ENCODE measurements at places on chromosomes 2 and 18.

GRCh38 chr2:23571527-23572282, 186.7 kb downstream of the KLHL29 start:
- DNase-seq: no peak

GRCh38 chr18:46333431-46334135, 229.4 kb downstream of the HAUS1 start:
- DNase-seq: no peak

- DNase-seq: no peak
Measured at GRCh38 chr2:85329181-85329651, 1.4 kb upstream of the TGOLN2 start.

GRCh38 chr18:59272891-59273758, at the start of gene RAX:
RAX (minus strand) TSS chr18:59273454; CDS start chr18:59273206, 248 bp downstream.
- DNase-seq: no peak

GRCh38 chr2:235095569-235095968, 143.8 kb downstream of the SH3BP4 start:
- DNase-seq: no peak

- DNase-seq: no peak
Measured at GRCh38 chr2:241112046-241112445, 10.0 kb upstream of the MTERF4 start.

DNA sequence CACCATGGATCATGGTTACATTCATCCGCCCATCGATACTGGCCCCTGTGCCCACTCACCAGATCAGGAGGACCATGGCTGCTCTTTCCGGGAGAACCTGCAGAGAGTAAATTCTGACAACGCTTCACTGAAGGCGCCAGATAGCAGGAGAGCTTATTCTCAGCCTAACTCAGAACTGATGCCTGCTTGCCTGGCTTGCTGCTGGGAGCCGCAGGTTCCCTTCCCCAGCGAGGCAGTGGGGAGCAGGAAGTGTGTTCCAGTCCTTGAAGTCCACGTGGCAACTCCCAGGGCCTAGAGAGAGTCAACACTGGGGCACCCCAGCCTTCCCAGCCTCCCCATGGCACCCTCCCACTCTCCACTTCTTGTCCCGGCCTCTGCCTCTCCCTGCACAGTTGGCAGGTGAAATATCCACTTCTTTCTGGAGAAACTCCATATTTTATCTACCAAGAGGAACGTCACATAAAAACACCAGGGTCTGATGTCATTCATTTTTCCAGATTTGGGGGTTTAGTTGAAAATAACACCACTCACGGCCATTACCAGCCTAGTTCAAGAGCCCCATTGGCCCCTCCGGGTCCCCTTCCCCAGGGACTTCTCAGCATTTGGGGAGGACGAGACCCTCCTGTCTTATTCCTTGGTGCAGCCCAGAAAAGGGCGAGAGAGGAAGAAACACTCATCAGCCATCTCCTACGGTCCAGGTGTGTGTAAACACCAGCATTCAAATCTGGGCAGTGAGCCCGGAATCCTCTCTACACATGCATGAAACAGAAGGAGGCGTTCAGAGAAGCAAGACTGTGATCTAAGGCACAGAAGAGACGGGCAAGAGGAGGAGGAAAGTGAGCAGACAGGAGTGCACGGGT, 3.5 kb upstream of the TUBB6 start:
- DNase-seq: no peak

All from GM04504 (cell line).